Activated CD4-positive, alpha-beta T cell treated with anti-CD3 and anti-CD28 coated beads for 4 hours (primary cell): ENCODE measurements at places on chromosomes 7 and 10.
A peak's percentile ranks its signal among the peaks of the same experiment; 100 is the strongest.

DNA sequence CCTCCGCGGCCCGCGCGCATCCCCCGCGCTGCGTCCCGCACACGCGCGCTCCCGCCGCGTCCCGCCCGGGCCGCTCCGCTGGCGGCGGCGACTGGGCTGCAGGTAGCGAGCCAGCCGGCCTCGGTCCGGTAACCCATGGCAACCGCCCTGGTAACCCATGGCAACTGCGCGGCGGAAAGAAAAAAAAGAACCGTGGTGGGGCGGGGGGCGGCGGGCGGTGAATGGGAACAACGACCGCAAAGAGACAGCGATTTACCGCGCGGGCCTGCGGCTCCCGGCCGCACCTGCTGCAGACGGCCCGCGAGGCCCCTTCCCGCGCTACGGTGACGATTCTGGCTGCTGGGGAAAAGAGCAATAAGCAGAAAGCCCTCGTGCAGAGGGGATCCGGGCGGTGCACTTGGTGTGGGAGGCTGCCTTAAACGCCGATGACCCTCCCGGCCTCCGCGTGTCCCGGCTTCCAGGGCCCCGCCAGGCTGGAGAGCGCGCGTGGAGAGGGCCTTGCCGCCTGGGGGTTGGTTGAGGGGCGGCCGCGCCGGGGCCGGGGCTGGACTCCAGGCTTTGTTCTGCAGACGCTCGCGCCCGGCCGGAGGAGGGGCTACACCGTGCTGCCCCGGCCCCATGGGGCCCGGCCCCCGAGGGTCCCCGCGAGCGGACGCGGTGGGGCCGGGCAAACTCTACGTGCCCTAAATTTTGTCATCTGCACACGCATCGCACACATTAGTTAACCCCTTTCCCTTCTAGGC, 84.7 kb downstream of the SNX10 start:
- peak; percentile 13 for DNase-seq

- no peak for DNase-seq
Measured at GRCh38 chr10:18455086-18455884, 196.1 kb downstream of the NSUN6 start.

GRCh38 chr10:660413-660969, 29.0 kb downstream of the DIP2C start:
- DNase-seq, result no peak

DNA sequence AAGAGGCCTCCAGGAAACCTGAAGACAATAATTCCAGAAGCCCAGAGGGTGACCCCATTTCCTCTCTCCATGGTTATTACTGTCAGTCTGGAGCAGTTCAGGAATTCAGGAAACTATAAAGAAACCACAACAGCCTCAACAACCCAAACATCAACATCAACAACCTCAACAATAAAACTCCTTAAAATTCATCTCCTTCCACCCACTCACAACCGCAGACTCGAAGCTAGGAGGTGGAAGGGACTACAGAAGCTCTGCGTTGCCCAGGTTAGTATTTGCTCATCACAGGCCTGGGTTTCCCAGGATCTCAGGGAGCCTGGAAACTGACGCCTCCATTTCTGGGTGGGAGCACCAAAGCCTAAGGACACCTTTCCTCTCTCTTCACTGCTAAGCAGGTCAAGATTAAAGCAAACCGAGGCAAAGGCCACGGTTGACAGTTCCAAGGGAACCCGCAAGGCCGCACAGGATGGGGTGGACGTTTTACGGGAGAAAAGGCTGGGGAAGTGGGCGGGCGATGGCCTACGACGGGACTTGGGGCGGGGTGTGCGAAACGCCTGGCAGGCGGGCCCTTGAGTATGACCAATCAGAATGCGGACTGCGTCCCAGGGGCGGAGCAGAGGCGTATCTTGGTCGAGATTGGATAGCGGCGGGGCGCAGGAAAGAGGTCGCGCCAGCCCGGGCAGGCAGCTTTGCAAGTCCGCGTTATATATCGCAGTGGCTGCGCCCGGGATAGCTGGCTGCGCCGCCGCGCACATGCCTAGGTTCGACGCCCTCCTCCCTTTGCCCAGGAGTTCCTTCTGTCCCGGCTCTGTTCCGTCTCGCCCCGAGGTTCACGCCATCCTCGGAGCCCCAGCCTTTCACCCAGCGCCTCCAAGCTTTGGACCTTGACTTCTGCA, at the start of gene ELOVL3:
Gene ELOVL3, plus strand, starts transcription at position 654 of the 896 bp plus-strand sequence. CDS start 250 bp downstream, outside the sequence.
- DNase-seq, result peak; percentile 80

DNA sequence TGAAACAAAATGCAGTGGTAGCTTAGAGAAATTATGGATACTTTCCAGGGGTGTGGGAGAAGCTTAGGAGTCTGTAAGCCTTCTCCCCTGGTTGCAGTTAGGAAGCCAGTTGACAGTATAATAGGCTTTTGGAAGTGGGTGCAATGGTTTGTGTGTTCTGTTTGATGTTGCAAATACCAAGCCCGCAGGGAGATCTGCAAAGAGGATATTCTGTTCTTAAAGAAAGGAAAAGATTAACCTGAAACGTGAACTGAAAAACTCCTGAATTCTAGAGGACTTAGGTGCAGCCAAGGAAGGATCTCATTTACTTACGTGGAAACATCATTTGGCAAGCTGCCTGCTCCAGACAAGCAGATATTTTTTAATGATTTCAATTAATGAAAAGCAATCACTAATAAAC, 496.6 kb downstream of the AUTS2 start:
- no peak for DNase-seq

GRCh38 chr10:124573726-124574455, 112.3 kb downstream of the LHPP start:
- DNase-seq, result no peak

GRCh38 chr7:7183061-7183837, 905 bp downstream of the C1GALT1 start:
- peak; percentile 29 for DNase-seq

DNA sequence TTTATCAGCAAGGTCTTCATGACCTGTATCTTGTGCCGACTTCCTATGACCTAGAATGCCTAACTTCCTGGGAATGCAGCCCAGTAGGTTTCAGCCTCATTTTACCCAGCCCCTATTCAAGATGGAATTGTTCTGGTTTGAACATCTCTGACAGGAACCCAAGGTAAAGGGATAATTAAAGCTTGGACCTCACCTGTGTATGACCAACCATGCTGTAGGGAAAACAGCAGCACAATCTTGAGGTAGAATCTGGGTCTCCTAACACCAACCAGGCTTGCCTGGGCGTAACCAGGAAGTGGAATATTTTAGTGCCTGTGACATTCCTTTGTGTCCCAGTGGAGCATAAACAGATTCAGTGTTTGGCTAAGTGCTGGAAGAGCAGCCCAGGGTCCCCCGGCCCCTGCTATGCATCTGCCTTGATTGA, 94.1 kb downstream of the PFKFB3 start:
- DNase-seq, result no peak

- DNase-seq, result no peak
Measured at GRCh38 chr7:140458916-140459315, 20.4 kb downstream of the MKRN1 start.

GRCh38 chr7:4190010-4190981, 491.8 kb upstream of the FOXK1 start:
- DNase-seq, result no peak

- DNase-seq, result no peak
Measured at GRCh38 chr7:158353606-158354570, 233.7 kb downstream of the PTPRN2 start.

- DNase-seq, result no peak
Measured at GRCh38 chr7:276230-276835, 13.6 kb upstream of the FOXL3 start.

DNA sequence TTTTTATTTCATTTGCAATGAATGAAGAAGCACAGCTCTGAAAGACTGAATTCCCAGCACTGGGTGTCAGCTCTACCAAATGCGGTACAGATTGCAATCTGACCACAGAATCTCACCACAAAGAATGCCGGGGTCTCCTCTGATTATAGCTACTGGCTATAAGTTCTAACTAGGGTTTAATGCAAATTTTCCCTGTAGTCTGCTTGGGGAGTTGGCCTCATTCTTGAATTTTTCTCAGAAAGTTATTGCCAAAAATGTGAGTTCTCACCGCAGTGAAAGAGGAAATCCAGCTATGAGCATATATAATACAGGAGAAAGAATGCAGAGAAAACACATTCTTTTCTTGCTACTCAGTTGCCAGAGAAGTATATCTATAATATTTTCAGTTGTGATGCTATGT, 1255.7 kb upstream of the LRRTM3 start:
- DNase-seq, result no peak

DNA sequence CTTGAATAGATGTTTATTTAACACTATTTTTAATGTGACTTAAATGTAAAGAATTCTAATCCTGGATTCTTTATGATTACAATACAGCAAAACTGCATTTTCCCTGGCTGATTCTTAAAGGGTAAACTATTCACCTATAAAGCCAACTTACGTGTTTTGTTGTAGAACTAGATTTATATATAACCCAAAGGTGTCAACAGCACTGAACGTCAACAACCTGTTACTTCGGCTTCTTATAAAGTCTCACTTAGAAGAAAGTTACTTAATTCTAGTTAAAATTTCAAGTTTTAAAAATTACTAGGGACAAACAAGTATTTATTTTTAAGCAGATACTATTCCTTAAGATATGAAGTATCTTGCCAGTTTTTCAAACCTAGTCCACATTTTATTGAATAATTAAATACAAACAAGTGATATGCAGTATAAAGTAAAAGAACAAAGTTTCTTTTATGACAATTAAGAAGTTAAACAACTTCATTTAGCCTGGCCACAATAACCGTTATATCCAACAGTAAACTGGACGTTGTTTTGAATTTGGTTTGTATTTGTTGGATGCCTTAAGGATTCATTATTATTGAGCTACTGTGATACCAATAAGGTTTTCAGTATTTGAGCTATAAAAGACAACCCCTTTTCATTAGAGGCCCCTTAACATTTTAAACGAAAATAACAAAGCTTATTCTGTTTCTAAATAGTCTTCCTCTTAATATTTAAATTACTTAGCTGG, 83.1 kb downstream of the SNX10 start:
- DNase-seq, result no peak

- DNase-seq, result no peak
Measured at GRCh38 chr7:24825931-24826661, 68.8 kb upstream of the GSDME start.

DNA sequence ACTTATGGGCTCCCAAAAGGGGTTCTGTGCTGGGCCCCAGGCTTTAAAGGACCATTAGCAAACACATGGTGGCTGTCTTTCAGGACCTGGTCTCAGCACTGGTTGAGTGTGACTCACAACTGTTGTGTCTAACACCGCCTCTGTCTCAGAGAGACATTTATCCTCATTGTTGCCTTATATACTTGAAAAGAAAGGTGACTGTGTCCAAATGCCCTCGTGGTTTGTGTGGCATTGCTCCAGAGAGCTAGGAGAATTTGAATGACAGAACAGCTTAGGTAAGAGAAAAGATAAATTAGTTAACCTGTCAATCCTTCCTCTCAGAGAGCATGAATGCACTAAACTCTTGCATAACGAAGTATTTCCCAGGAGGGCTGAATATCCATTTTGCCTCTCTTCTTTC, 14.5 kb upstream of the FAM13C start:
- no peak for DNase-seq

DNA sequence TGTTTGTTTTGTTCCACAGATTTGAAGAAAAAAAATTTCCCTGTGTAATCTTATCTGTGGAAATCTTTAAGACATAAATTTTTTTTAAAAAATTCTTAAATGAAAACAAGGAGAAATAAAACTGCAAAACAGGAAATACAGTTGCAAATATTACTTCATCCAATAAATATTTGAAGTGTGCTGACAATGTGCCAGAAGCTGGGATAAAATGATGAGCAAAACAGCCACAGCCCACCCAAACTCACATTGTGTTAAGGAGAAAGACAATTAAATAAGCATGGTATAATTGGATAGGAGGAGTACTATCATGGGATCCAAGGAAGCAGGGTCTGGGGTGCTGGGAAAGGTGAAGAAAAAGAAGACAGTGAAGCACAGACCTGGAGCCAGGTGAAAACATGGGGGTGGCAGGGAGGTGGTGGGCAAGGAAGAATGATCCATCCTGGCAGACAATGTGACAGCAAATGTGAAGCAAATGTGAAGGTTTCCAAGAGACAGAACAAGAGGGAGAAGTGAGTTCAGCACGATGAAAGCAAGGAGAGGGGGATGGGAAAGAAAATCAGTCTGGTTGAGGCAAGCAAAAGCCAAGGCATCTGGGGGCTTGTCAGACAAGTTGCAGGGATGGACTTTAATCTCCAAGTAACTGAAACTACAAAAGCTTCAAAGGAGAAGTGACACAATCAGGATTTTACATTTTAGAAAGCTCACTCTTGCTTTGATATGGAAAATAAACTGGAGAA, 135.9 kb downstream of the HIBADH start:
- no peak for DNase-seq

DNA sequence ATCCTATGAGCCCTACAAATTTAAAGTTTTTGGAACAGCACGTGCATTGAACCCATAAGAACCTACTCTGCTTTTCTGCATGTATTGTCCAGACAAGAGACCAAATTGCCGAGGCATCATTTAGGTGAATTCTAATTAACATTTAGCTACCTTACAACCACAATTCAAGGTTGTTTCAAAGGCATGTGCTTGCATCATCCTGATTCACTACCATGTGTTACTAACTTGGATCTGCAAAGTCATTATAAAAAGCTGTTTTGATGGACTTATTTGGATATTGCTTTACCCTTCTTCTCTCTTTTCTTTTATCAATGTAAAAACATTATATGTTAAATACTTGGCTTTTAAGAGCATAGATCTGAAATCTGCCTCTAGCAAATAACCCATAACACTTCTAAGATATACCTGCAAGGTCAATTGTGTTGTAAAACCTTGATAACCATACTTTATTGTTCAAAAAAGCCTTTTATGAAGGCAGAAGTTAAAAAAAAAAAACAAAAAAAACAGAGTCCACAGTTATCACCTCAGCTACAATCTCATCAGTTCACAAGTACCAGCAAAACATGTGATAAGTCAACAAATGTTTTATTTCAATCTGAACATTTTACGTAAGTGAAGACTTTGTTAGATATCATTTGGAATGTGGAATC, 51.9 kb downstream of the CFTR start:
- DNase-seq, result no peak

- DNase-seq, result no peak
Measured at GRCh38 chr7:17118412-17118811, 180.0 kb upstream of the AHR start.

DNA sequence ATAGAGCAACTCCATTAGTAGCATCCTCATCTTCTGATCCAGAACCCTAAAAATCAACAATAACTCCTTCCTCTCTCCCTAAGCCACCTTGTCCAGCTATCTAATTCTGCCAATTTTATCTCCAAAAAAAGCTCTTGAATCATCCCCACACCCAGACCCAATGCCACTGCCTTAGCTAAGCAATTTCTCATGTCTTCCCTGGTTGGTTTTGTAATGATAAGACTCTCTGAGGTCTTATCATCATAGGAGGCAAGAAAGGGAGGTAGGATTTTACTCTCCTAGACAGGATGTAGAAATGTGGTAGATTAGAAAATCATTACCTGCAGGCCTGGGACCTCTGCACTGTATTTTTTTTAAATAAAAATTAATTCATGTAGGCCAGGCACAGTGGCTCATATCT, 283.5 kb upstream of the NEBL start:
- DNase-seq, result no peak
